ENCODE measurements at places on chromosomes 7 and 10.

GRCh38 chr10:6074489-6075301 lies 12.5 kb upstream of the IL2RA start:
- no peak for DNase-seq

DNA sequence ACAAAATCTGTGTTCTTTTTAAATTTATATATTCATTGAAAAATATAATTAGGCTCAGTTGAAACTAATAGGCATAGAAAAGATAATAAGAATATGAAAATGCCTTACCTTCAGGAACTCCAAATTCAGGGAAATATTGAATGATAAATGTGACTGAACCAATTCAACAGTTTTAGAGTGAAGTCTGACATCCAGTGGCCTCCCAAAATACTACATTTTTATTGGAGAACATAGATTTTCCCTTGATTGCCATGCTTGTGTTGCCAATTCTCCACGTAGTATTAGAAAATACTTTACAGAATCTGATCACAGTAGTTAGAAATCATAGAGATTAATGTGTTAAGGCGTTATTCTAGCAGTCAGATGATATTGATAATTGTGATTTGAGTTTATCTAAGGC lies 1246.7 kb downstream of the GATA3 start:
- DNase-seq = no peak

DNA sequence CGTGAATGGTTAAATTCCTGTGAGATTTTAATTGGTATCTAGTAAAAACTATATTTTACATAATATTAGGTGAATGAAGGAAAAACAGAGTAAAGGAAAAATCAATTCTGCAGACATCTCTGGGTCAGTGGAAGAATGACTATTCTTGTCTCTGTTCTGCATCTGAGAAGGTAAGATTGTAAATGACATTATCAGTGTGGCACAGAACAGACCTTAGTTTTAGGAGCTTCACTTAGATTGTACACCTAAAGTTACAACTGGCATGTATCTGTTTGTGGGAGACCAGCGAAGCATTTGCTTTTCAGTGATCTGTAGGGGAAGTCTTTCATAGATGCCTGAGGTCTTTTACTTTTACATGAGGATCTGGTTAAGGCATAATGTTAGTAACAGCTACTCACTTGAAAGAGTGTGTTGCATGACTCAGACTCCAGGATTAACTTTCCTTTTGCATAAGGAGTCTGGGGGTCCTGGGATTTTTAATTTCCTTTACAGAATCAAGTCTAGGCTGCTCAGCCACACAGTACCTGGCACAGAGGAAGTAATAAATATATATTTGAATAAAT lies 56.2 kb downstream of the JMJD1C start:
- no peak for DNase-seq

DNA sequence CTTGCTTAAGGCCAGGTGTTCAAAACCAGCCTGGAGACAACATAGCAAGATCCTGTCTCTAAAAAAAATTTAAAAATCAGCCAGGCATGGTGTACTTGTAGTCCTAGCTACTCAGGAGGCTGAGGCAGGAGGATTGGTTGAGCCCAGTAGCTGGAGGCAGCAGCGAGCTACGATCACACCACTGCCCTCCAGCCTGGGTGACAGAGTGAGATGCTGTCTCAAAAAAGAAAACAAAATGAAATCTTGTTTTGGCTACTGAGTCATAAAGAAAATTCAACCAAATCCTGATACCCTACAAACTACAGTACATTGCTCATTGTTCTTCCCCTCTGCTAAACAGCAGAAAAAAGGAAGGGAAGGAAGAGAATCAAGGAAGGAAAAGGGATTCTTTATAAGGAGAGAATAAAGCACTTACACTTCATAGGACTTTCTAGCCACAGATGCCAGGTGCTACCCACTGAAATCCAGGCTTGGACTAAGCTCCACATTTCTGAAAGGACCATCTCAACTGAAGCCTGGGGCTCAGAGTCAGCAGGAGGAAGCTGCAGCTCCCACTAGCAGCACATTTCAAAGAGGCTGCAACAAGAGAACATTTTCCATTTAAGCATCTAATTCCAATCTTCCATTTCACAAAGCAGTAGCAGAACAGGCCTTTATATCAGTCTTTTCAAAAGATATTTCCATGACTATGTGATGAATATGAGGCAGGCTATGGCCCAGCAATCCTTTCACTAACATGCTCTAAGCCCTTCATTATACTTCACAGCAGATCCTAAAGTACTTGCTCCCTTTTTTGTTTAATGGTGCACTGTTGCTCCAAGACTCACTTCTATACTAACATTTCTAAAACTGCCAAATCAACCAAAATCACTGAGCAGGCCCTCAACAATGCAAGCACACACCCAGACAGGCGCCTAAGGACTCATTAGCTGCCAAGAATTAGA lies 13.5 kb downstream of the TNPO3 start:
- DNase-seq = no peak

DNA sequence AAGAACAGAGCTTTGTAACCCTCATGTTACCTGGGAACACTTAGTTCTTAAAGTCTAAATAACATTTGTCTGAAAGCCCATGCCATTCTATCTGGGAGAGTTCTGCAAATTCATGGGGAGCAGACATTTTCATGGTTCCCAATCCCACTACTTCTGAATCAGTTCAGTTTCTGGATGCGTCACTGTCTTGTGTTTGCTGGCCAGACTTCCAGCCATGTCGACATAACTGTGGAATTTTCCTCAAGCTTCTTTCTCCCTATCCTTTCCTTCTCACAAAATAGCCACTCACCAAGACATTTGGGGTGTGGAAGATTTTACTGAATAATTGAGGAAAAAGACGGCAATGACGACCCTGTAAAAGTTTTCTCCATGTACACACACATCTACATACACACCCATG lies 272.5 kb downstream of the NEBL start:
- no peak for DNase-seq

GRCh38 chr7:134627109-134627774 lies 19.4 kb upstream of the BPGM start:
- no peak for DNase-seq

DNA sequence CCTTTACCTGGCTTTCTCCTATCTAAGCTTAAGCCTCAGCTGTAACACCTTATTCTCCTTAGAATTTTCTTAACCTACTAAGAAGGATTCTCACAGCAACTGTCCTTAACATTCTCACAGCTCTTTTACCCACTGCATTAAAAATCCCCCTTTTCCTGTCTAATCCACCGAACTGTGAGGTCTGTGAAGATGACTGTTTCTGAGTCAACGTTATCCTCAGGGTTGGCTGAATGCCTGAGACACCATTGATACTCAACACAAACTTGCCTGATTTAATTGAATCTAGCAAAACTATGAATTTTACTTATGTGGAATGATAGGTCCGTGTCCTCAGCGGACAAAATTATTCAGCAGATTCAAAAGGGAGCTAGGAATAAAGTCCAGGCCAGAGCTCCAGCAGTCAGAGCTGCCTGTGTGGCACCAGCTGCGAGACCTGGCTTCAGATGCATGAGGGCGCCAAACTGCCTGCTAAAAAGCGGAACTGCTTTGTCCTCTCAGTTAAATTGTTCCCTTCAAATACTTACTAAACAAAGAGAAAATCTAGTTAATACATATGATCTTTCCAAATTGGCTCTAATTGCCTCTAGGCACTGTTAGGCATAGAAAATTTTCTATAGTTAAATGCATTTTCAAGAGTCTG lies 33.4 kb upstream of the VWDE start:
- no peak for DNase-seq

DNA sequence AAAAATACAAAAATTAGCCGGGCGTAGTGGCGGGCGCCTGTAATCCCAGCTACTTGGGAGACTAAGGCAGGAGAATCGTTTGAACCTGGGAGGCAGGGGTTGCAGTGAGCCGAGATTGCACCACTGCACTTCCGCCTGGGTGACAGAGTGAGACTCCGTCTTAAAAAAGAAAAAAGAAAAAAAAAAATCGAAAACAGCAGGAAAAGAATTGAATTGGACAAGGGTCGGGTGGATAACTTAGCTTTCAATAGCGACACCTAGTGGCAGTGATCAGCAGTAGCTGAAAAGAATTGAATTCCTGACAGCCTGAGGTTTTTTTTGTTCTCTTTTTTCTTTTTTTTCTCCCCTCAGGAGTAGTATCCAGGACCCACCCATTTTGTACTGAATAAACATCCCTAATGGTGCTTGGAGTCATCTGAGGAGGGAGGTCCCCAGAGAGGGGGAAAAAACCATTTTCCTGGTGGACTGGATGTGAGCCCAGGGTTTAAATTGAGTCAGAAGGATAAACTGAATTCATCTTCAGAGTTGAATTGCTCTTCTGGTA lies 55.1 kb downstream of the CYCS start:
- peak; percentile 52 for DNase-seq
